ENCODE measurements at places on chromosomes 12 and 14.

GRCh38 chr12:114735011-114735410 is 51.0 kb upstream of the TBX3 start:
- DNase-seq: no peak

GRCh38 chr12:116480210-116480810 is 78.9 kb upstream of the MAP1LC3B2 start:
- no peak for DNase-seq

DNA sequence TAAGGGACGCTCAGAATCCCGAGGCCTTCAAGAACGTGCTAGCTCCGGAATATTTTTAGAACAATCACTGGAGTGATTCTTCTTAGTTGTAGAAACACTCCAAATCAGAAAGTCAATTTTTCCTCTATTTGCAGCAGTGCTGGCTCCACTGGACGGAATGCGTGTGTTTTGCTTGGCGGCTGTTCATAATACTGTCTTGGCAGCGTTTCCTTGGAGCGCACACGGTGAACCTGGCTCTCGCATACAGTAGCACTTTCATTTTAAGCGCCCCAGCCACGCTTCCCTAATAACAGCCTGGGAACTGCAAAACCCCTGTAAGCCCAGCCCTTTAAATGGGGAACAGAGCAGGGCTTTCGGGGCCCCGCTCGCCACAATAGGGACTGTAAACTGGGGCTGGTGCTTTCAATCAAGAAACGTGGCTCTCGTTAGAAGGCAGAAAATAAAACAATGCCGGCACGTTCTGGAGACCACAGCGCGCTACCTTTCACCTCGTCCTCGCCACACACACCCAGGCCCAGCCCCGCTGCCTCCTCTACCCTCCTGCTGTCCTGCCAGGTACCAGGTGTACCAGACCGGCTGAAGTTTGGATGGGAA is 79.9 kb downstream of the BCL11B start:
- no peak for DNase-seq

- no peak for DNase-seq
These were observed 98.6 kb downstream of the MYF5 start for GRCh38 chr12:80815351-80815750.

DNA sequence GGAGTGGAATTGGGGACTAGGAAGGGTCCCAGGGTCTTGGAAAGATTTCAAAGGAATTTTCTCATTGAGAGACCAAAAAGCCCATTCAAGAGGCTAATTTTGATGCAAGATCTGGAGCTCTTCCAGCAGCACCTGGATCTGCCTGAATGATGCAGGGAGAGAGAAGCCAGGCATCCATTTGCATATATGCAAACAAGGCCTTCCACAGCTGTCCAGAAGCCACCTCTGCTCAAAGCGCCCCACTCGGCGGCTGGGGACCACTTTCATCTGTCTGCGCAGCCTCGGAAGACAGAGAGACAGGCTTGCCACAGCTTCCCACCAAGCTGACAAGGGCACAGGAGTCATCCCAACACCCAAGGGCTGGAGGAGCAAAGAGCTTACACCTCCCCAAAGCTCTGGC is 295.6 kb downstream of the DPF3 start:
- no peak for DNase-seq

DNA sequence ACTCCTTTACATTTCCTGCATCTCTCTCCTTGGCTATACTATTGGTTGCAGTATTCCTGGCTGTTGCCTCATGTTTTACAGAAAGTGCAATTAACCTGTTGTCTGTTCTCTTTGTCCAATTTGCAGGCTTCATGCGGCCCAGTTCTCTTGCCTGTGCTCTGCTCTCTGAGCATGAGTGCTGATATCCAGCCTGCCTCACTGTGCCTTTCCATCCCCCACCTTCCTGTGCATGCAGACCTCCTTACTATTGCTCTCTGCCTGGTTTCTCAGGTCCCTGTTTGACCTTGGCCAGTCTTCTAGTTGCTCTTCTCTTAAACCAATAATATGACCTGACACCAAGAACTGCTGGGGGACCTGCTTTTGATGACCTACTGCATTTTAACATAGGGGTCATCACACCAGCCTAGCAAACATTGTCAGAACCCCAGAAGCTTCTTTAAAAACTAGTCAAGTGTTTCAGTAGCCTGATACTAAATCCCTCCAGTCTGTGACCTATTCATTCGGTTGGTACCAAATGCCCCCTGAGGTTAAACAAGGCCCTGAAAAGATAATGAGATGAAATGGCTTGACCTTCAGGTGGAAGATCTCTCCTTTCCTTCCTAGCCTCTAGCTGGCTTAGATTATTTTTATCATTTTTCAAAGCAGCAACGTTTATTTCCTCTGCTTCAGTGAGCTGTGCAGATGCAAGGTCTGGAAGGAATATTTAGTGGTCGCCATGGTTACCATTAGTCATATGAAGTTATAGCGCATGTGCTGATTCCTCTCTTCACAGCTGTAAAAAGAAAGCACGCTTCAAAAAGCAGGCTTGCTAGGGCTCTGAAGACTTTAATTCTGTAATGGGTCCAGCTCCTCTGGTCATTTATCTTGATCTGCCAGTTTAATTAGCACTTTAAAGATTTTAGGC is 216.5 kb downstream of the PHLDA1 start:
- no peak for DNase-seq

All from NCI-H2081 (cell line).